HAP-1 (cell line): ENCODE measurements at places on chromosomes 3 and 15.

DNA sequence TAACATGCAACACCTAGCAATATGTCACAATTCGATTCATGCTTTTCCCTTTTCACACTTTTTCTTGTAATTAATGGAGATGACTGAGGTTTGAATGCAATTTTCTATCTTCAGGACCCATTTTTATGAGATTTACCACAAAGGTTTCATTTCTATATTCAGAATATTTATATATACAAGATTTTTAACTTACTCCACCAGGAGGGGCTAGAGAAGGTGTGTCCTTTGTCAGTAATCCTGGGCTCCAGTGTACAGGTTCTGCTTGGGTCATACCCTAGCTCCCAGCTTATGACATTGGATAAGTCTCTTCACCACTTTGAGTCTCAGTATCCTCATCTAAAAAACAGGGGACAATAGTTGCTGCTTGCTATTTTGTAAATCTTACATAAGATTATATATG lies 95.7 kb upstream of the SLC24A5 start:
- DNase-seq: no peak

DNA sequence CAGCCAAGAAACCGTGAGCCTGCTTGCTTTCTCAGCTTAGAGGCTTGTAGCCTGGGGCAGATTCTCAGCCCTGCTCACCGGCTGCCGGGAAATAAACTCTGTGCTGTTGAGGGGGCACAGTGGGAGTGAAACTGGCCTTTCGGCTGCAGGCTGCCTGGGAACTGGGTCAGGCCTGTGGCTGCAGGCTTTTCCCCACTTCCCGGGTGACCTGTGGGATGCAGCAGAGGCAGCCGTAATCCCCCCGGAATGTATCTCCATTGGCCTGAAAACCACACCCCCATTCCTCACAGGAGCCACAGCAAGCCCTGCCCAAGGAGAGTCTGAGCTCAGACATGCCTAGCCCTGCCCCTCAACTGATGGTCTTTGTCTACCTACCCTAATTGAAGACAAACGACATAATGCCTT lies 110.9 kb downstream of the STXBP5L start:
- DNase-seq: no peak

DNA sequence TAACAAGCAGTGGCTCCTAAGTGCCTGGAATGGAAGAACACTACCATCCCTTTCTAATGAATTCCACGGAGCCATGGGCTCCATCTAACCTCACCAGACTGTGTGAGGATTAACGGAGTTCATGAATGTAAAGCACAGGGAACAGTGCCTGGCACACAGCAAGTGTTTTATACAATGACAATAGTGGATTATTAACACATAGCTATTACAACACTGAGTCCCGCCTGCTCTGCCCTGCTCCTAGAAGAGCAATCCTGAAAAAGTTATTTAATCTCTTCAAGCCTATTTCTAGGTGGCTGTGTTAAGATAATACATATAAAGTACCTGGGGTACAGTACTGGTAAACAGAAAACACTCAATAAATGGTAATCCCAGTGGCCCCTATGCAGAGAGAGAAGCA lies 51.4 kb downstream of the RYK start:
- DNase-seq: no peak

DNA sequence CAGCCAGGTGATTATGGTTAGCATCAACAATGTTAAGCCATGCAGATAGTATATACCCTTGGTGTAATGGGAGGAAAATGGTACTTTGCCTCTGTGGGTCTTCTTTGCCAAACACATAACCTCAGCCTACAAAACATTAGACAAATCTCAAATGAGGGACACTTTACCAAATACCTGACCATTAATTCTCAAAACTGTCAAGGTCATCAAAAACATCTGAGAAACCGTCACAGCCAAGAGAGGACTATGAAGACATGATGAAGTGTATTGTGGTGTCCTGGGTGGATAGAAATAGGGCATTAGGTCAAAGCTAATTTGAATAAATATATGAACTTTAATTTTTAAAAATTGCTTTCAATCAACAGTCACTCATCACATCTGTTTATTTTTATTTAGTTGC lies 1036.1 kb downstream of the AGBL1 start:
- DNase-seq: no peak

- no peak for DNase-seq
These were observed 39.7 kb upstream of the ZNF280D start for GRCh38 chr15:56772868-56773639.

DNA sequence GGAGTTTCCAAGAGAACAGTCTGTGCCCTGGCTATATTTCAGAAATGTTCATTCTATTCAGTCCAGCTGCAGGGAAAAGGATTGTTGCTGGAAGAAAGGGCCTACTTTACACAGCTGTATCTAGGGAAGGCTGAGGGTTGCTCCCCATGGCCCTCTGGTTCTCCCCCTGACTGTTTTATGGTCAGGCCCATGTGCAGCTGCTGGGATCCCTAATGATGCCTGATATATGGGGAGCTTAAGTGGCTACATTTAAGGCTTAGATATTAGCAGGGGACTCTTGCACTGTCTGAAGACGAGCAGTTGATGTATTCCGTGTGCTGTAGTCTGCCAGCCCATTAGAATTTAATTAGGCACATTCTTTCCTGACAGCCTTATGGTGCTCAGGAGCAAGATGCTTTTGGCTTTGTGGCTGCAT lies 72.0 kb downstream of the FAM43A start:
- DNase-seq: no peak

DNA sequence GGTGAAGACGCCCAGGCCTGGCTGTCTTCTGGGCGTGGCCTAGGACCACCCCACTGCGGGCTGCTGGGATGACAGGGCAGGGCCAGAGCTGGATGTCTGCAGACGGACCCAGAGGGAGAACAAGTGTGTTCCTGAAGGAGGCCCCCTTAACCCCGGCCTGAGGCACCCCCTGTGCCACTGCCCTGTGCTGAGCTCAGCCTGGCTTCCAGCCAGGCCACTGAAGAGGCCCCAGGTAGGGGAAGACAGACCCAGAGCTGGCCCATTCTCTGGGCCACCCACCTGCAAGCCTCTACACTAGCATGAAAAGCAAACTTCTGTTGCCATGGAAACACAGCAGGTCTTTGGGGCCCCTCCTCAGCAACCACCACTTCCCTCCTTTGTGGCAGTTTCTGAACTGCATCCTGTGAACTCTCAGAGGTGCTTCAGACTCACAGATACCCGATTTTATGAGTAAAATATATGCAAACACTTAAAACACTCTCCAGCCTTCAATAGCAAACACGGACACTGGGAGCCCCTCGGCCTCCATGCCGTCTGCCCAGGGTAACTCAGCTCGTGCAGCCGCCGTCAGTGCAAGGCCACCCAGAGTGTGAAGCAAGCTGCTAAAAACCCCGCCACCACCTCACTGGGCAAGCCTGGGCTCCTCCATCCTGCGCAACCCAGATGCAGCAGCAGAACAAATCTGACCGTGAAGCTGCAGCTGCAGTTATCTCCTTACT lies 42.5 kb downstream of the CMTM6 start:
- no peak for DNase-seq
